Kidney capillary endothelial cell (primary cell): ENCODE measurements at places on chromosomes 16 and 17.
A peak's percentile ranks its signal among the peaks of the same experiment; 100 is the strongest.

- no peak for DNase-seq
Measured at GRCh38 chr17:63491977-63492618, 15.2 kb downstream of the ACE start.

DNA sequence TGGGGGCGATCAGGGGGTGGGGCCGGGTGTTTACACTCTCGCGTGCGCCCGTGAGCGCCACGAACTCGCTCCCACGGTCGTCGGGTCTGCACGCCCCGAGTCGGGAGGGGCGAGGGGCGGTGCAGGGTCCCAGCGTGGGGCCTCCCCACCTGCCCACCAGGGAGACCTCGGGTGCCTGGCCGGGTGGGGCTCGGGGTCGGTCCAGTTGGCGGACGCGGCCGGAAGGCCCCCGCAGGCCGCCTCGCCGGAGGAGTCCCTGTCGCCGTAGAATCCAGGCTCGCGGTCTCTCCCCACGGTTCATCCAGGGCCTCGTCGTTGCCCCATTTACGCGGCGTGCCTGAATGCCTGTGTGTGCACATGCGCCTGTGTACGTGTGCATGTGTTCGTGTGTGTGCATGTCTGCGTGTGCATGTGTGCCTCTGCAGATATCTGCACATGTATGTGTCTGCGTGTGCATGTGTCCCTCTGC lies 510 bp upstream of the RAB40B start:
- no peak for DNase-seq

GRCh38 chr17:37461668-37462067 lies 28.0 kb upstream of the DUSP14 start:
- no peak for DNase-seq

GRCh38 chr16:21227866-21228265 lies 5.6 kb upstream of the ANKS4B start:
- DNase-seq, result no peak

DNA sequence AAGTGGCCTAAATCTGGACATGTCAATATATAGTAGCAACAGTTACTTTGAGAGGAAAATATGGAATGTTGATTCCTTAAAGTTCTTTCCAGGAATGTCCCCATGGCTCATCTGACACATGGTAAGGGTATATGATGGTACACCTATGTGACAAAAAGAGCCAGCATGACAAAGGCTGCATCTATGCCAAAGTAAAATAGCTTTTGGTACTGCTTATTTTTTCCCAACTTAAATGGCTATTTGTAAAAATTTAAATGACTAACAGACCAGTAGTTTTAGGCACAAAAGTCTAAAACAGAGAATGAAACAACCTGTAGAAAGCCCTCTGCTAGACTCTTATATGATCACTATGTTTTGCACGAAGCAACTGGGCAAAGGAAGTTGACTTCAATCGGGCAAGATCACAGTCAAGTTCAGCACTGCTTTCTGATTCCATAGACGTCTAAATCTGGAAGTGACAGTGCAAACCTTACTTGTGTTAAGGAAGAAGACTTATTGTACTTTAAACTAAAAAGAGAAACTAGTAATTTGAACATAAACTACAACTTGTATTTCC lies 135.1 kb downstream of the SKAP1 start:
- DNase-seq, result peak; percentile 25

- no peak for DNase-seq
Measured at GRCh38 chr17:27797390-27798091, 2.8 kb downstream of the NOS2 start.

GRCh38 chr17:39200070-39200879 lies at the start of gene RPL19:
Gene RPL19, plus strand, starts transcription at chr17:39200283. Its CDS starts 62 bp downstream, at chr17:39200345.
- DNase-seq, result peak; percentile 93

GRCh38 chr16:268141-269053 lies 7.3 kb downstream of the RGS11 start:
- no peak for DNase-seq

DNA sequence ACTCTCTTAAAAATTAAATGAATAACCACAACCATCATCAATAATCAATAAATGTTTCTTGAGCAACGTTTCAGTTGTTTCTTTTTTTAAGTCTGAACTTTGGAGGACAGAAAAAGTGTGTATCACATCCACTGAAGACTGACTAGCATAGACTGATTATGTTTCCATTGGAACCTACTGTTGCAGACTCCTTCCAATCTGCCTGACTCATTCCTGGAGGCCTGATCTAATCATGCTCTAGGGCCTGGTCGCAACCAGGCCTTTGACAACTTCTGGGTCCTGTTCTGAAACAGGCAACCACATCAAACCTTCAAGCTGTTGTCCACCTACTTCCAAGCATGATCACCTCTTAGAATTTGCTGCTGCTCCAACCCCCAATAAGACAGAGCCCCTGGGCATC lies 109.2 kb upstream of the NUDT7 start:
- no peak for DNase-seq

DNA sequence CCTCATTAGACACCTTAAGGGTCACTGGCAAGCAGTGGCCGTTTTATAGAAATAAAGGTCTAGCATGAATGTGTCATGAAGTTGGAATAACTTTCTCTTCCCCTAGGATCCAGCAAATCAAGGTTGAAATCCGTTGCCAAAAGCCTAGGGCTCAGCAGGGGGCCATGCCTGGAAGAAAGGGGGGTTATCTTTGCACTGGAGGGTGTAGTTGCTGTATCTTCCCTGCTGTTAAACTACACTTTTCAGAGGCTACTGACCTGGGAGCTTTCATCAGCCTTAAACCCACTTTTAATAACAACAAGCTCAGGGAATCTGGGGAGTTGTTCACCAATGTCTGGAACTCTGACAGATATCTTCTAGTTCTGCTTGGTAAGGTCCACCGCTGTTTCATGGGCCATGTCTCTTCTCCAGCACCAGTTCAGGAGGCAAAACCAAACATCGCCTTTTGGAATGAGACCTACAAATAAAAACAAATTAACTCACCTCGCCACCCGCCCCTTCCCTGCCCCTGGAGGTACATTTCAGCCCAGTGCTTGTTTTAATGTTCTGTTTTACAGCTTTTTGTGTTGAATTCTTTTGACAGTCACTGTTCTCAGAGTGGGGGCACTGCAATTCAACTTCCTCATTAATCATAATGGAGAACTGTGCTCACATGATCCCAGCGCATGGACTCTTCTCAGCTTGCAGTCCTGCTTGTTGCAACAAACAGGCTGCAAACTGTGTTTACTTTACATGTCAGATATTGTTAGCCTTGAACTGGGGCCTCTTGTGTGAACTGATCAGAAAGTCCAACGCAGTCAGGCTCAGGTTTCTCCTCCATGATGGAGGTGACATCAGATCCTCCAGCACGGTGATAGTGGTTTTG lies 508.7 kb downstream of the KCNJ2 start:
- DNase-seq, result no peak

GRCh38 chr16:85017151-85017550 lies 5.8 kb upstream of the ZDHHC7 start:
- DNase-seq, result no peak

GRCh38 chr16:66569131-66569530 lies 2.9 kb downstream of the CMTM1 start:
- DNase-seq, result no peak

GRCh38 chr17:74632617-74633016 lies 9.1 kb upstream of the CD300E start:
- no peak for DNase-seq

- no peak for DNase-seq
Measured at GRCh38 chr17:6020376-6021010, 49.7 kb upstream of the WSCD1 start.

- peak; percentile 4 for DNase-seq
Measured at GRCh38 chr17:37516127-37516571, 26.5 kb downstream of the DUSP14 start.

DNA sequence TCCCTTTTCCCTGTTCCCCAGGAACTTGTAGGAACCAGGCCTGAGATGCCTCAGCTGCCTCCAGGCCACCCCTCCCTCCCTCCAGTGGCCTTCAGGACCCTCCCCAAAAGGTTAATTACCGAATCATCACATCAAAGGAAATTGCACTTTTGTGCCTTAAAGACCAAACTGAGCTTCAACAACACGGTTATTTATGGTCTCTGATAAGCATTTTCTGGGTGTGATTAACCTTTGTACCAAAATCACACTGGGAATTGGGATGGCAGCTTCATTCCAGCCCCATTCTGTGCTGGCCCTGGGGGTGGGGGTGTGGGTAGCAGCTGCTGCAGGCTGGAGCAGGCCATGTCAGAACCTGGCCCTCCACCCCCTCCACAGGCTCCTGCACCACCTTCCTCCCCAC lies 16.7 kb downstream of the CRHR1 start:
- no peak for DNase-seq

GRCh38 chr17:72710834-72711233 lies 381.7 kb downstream of the SLC39A11 start:
- no peak for DNase-seq

DNA sequence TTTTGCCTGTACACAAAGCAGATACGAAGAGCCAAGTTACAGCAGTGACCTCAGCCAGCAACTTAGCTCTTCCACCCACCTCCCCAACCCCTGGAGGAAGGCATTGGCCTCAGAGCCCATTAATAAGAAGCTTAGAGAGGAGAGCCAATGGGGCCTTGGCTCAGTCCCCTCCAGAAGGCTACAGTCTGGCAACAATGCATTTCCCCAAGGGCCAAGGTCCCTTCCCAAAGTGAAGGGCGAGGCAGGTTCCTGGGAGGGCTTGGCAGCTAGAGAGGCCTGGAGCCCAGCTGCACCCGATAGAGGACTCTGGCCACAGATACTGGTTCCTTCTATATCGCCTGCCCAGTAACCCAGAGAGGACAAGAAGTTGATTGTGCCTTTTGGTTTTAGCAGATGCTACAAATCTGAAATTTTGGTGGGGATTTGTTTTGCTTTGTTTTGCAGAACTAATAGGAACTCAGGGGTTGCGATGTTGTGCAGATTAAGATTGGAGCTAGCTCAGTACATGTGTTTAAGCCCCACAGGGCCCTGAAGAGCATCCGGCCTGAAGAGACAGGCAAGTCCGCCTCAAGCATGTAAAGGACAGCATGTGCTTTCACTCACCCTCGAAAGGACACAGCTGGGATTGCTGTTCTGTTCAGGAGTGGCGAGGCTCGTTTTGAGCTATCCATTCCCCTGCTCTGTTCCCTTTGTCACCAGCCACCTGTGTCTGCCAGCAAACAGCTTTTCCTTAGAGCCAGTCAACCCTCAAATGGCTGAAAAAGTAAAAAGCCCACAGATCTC lies 12.0 kb upstream of the PNPO start:
- no peak for DNase-seq

DNA sequence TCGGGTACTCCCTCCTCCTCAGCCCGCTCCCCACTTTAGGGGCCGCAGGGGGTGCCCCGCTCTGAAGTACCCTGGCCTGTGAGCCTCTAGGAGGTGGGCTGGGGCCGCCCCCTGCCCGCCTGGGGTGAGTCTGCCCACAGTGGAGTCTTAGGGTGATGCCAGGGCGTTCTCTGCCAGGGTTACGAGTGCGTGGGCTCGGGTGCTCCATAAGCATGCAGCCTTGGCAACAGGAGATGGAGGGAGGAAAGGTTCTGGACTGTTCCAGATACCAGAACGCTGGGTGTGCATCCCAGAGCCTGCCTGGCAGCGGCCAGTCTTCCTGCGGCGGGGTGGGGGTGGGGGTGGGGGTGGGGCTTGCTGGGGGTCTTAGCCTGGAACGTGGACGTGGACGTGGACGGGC lies 15.9 kb downstream of the CACNA1H start:
- no peak for DNase-seq

- no peak for DNase-seq
Measured at GRCh38 chr17:70896843-70897242, 727.5 kb downstream of the KCNJ2 start.
